ENCODE measurements at places on chromosomes 12 and 14.

DNA sequence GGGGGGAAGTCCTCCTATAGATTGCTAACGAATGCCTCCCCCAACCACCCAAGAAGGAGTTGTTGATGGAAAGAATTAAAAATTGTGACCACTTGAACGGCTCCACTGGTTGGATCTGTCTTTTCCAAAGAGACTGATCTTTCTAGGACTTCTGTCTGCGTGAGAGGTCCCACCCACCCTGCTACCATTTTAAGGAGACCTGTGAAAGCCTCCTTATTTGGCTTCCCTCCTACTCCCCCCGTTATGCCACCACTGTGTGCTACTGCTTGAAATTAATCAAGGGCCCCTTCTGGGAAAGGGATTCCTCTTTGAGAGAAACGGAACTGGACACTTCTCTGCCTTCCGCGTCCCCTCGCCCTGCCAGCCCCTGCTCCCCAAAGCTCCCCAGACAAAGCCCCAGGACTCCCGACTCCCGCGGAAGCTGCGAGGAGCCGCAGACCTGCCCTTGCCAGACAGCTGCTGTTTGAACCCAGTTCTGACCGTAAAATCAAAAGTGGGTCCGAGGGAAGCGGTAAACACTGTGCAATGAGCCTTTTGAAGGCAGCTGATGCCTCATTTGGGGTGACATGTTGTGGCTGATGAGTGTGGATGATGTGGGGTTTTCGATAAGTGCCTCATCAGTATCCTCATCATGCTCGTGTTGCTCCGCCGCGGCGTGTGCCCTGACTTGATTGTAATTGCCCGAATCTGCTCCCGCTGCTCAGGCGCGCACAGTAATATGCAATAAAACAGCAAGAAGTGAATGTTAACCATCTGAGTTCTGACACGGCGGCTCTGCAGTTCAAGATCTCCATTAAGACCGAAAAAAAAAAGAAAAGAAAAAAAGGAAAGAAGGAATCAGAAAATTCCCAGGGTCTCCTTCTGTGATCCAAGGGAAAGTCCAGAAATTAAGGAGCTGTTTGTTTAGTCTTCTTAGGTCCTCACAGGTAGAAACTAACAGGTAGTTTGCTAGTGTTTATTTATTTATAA is 48.2 kb downstream of the MBIP start:
- DNase-seq = no peak

- no peak for DNase-seq
Observed at GRCh38 chr14:74652541-74652940, 40.5 kb upstream of the LTBP2 start.

- DNase-seq = no peak
Observed at GRCh38 chr12:120984351-120984898, 6.1 kb downstream of the HNF1A start.

DNA sequence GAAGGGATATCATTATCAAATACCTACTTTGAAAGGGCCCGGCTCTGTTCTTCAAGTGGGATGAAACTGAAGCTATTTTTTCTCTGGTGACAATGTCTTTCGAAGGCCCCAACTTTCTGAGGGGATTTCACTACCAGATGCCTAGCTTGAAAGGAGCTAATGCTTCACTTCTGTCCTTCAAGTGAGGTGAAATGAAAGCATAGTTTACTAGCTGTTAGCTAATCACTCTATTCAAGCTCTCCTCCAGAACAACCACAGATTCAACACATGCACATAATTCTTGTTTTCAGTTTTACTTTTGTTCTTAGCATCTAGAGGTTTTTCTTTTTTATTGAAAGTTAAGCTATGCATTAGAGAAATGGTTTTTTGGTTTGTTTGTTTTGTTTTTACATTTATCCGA is 571.4 kb downstream of the NOVA1 start:
- DNase-seq = no peak

DNA sequence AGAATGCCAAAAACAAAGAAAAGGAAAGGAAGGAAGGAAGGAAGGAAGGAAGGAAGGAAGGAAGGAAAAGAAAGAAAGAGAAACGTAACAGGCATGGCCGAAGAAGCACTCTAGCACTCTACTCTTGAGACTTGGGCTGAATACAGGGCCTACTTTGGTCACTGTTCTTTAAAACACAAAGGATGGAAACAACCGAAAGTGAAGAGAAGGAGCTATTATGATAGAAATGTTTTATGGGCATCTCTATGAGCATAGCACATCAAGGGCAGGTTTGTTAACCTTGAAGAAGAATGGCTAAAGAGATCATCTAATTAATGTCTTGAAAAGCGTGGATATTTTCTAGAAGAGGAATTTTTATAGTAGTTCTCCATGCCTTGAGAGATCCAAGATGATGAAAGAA is 15.9 kb upstream of the OTX2 start:
- DNase-seq = no peak

GRCh38 chr12:26846416-26846815 is 13.4 kb upstream of the ITPR2 start:
- no peak for DNase-seq

DNA sequence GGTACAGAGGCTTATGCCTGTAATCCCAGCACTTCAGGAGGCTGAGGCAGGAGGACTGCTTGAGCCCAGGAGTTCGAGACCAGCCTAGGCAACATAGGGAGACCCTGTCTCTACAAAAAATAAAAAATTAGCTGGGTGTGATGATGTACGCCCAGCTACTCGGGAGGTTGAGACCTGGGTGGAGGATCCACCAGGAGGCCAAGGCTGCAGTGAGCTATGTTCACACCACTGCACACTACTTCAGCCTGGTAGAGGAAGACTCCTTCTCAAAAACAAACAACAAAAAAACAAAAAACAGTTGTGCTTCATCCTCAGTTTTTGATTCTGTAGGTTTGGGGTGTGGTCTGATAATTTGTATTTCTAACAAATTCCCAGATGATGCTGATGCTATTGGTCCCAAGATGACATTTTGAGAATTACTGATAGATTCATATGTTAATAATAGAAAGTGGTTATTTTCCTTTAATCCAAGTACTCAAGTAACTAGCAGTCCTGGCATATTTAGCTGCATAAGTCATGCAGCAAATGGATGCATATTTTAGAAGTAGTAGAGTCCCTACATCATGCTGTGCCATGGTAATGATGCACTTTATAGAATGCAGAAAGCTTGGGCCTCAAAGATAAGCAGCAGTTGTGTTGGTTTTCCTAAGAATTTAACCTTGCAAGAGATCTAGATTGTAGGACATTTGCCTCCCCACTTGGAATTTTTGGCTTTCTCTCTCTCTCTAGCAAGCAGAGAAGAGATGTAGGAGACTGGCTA is 76.1 kb upstream of the PAWR start:
- DNase-seq = no peak

- no peak for DNase-seq
Observed at GRCh38 chr12:95661360-95661759, 110.1 kb upstream of the USP44 start.

GRCh38 chr14:32993921-32994320 is 55.2 kb downstream of the NPAS3 start:
- no peak for DNase-seq
